Upper lobe of left lung (tissue), 6 donors: ENCODE measurements at places on chromosomes 11 and 22. TPM values are rescaled to one million over a fixed set of nuclear protein-coding genes. Genes with fewer than 3 reads are reported as not detected.

DNA sequence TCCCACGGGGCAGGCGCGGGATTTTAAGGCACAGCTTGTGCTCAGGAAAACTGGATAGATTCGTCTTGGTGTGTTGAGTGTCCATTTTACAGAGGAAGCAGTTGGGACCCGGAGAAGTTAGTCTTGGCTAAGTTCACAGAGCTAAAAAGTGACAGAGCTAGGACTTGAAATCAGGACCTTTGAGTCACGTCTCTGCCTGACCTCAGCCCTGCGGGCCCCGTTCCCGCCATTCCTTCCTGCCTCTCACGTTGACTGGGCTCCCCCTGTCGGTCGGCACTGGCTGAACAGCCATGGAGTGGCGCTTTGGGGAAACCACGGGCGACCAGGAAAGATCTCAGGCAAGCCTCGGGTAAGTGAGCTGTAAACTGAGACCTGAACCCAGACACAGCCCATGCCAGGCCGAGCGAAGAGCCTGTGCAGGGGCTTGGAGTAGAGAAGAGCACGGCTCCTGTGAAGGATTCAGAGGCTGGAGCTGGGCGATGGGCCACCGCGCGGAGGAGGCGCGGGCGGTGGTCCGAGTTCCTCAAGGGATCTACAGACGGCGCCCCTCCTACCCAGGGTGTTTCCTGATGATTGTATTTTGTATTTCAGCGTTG, 54.1 kb downstream of the WNT11 start:
- H3K27me3 ChIP-seq: no peaks in the 10 kb centered on the region
- no peaks in the 10 kb centered on the region for H3K36me3 ChIP-seq
- DNase-seq: peak; percentile 89
- peak overlapping the region; percentile 30 for H3K4me3 ChIP-seq

The DDX25 gene
- not detected for total RNA-seq

The MMP27 gene
- total RNA-seq: not detected

GRCh38 chr11:3183523-3183922, 18.4 kb upstream of the OSBPL5 start:
- no peaks in the 10 kb centered on the region for H3K4me1 ChIP-seq
- no peaks in the 10 kb centered on the region for H3K27me3 ChIP-seq
- no peak overlapping the region for H3K4me3 ChIP-seq
- no peak for DNase-seq
- H3K27ac ChIP-seq: no peak overlapping the region

The TRIM64C gene
- not detected for total RNA-seq
